ENCODE measurements at places on chromosomes 5 and 9.

DNA sequence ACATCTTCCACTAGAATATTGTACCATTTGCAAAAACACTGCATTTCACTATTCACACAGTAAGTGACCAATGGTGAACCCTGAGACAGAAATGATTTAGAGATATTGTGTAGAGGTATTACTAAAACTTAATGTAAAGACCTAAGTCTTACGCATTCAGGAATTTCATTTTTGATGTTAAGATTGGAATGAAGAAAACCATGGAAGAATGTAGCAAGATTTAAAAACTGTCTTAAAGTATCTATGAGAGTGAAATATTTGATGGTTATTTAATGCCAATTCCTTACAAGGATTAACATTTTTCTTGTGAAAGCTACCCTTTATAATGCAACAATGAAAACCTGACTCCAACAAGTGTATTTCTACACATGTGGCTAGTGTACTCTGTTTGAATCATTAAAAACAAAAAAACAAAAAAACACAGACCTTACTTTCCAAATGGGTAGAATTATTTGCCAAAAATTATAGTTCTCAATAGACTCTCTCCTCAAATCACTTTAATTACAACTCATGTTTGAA lies 172.0 kb downstream of the NNT start:
- DNase-seq = no peak

GRCh38 chr9:99712214-99712613 lies 109.5 kb upstream of the NR4A3 start:
- no peak for DNase-seq

- DNase-seq = no peak
Measured at GRCh38 chr9:77805810-77806209, 157.7 kb upstream of the GNA14 start.

DNA sequence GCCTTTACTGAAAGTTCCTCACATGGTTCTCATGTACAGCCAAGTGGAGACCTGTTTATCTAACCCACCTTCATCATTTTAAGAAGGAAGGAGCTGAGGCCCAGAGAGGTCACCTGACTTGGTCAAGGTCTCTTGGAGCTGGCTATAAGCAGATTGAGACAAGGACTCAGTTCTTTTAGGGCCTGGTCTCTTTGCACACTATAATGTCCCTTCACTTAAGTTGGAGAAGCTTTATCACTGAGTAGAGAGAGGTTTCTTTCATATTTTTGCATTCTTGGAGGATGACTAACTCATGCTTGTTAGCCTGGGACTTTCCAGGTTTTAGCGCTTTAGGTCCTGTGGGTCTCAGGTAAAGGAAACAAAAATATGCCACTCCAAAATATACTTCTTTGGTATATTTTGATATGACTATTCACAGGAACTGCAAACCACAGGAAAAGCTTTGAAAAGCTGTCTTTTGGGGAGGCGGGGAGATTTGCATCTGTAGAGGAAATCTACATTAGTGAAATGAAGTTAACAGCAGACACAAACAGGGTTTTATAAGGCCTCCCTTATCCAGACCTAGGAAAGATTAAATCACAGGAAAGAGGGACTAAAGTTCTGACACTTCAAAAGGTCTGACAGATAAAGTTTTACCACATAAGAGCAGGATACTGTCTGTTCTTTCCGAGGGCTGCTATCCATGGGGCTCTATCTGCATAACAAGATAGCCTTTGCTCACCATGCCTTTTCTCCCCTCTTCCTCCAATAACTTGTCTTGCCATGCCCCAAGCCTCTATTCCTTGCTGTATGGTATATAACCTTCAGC lies 95.8 kb upstream of the ANKRD55 start:
- no peak for DNase-seq

- DNase-seq = no peak
Measured at GRCh38 chr9:23746317-23746716, 79.7 kb downstream of the ELAVL2 start.

DNA sequence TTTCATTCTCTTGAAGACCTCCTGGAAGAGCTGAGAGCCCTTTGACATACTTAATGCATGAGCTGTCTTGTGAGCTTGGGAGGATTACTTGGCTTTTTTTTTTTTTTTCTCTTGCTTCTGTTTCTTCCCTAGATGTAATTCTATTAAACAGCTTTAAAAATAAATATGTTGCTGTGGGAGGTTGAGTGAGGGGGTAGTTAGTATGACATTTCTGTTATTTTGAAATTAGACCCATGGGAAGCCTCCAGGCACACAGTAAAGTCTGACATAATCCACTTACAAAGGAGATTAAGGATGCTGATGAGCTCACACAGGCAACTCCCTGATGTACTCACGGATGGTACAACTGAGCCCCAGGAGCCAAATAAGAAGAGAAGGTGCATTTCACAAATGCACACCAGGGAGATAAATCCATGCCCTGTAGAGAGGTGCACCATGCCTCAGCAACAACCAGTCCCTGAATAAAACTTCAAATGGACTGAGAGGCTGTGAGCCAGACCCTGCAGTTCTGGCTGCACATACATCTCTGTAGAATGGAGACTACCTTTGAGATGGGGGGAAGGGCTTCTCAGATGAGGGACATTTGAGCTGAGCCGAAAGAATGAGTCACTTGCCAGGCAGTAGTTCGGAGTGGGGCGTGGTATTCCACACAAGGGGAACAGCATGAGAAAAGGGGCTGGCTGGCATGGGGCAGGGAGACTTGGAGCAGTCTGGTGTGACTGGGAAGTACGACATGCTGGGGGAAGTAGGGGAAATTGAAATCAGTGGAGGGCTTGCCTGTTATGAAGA lies 68.7 kb downstream of the ACTL7B start:
- DNase-seq = no peak

DNA sequence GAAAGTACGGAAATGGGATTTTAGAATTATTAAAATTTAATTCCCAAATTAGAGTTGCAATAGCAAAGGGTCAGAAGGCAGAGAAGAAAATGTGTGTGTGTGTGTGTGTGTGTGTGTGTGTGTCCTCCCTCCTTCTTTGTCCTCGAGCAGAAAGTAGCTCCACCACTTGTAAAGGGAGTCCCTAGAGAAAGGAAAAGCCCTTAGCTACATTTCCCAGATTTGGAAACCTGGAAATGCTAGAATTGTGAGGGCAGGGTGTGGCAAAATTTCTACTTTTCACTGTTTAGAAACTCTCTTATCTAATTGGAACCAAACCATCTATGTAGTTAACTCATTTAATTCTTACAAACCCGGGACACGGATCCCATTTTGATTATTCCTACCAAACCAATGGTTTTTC lies 33.2 kb upstream of the LIFR start:
- no peak for DNase-seq

GRCh38 chr9:13083366-13083765 lies 196.1 kb downstream of the MPDZ start:
- DNase-seq = no peak

DNA sequence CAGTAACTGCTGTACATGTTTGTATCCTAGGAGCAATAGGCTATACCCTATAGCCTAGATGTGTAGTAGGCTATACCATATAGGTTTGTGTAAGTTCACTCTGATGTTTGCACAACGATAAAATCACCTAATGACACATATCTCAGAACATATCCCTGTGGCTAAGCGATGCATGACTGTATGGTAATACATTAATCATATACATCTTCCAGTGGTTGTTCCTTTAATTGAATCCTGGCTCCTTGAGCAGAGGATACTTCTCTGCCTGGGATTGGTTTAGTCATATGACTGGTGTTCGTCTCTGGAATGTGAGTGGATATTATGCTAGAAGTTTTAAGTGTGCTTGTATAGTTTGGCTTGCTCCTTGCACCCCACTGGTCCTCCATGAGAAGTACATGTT lies 425.8 kb downstream of the MAN2A1 start:
- DNase-seq = no peak

- DNase-seq = no peak
Measured at GRCh38 chr9:71680189-71680980, 87.9 kb downstream of the CEMIP2 start.

DNA sequence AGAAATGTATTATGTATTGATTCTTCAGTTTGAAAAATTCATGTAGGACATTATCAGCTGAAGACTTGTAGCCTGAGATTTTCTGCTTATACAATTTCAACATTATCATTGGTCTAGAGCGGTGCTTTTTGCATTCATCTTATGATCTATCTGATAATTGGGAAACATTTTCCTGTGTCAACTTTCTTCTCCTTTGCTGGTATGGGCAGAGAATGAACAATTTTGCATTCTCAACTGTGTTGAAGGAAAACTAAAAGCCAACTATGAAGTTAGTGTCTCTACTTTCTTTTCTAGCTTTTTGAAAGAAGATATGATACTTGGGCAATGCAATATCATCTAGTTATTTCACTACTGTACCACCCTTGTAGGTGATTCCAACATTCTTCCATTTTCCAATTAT lies 10.3 kb downstream of the ZFR start:
- no peak for DNase-seq

DNA sequence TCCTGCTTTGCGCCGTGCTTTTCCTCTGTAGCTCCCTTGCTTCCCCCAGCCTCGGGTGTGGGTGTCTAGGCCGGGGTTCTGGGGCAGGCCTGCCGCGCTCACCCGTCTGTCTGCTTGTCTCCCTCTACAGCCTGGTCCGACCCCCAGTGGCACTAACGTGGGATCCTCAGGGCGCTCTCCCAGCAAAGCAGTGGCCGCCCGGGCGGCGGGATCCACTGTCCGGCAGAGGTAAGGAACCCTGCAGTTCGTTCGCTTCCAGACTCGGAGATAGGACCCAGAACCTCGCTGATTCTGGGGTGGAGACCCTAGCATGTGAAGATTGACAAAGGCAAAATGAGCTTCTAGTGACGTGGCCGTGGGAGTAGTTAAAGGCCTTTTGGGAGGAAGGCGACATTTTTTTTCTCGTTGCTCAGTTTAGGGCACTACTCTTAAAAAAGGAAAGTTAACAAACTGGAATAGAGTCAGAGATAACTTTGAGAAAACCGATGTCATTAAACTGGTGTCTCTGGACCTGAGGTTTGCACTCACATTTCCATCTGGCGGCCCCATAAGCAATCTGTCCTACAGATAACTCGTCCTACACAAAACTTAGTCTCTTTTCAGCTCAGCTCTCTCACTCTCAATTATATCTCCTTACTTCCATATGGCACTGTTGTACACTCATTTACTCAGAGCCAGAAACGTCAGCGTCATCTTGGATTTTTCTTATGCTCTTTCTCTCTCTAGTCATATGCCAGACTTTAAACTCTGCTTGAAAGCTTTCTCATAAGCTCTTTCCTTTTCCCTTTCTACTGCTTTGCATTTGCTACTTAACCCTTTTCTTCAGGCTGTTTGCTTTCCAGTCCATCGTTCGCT lies 561 bp downstream of the SEC61B start:
- DNase-seq = no peak

- no peak for DNase-seq
Measured at GRCh38 chr5:153659039-153659736, 168.7 kb downstream of the GRIA1 start.

GRCh38 chr9:69168709-69169217 lies 5.3 kb upstream of the TJP2 start:
- no peak for DNase-seq

DNA sequence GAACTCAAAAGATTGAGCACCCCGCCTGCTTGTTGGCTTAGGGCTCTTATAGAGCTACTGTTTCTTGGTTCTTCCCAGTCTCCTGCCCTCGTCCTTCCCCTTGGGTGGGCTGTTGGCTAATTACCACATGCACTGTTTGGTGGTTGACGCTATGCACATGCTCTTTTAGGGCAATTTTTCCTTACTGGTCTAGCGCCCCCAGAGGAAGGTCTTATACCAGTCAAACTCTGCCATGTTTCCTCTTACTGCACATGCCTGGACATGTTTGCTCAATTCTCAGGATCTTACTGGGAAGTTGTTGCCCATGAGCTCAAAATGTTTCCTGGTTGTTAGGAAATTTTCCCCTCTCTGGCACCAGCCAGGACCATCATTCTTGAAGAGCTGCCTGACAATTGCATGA lies 101.9 kb downstream of the SLC28A3 start:
- no peak for DNase-seq

- no peak for DNase-seq
Measured at GRCh38 chr5:1478271-1479035, 33.2 kb upstream of the SLC6A3 start.

DNA sequence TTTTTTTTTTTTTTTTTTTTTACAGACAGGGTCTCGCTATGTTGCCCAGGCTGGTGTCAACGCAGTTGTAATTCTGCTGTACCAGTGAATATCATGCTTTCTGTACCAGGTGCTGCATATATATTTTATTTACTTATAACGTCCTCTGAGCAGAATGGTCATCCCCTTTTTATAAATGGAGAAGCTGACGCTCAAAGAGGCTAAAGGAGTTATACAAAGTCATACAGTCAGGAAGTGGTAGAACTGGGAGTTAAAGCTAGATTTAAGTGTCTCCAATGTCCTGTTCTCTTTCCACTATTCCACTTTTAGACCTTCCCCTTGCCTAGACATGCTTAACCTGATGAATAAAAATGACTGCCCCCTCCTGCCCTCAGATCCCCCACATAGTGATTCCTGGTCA lies 1.2 kb upstream of the SIL1 start:
- DNase-seq = no peak

- DNase-seq = no peak
Measured at GRCh38 chr9:5949103-5949699, 58.5 kb downstream of the MLANA start.

- DNase-seq = no peak
Measured at GRCh38 chr5:143188692-143189091, 214.8 kb downstream of the NR3C1 start.

DNA sequence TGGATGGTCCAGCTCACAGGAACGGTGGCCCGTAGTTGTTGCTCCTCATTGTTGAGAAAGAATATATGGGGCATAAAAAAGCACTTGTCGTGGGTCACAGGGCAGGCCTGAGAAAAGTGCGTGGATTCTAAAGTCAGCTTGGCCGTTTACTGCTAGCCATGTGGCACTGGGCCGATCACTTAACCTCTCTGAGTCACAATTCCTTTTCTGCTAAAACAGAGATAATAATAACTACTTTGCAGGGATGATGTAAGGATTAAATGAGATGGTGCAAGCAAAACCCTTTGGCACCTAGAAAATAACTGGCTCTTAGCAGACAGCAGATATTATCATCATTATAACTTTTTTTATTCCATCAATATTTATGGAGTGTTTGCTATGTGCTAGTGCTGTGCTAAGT lies 579.7 kb downstream of the CCDC171 start:
- no peak for DNase-seq

DNA sequence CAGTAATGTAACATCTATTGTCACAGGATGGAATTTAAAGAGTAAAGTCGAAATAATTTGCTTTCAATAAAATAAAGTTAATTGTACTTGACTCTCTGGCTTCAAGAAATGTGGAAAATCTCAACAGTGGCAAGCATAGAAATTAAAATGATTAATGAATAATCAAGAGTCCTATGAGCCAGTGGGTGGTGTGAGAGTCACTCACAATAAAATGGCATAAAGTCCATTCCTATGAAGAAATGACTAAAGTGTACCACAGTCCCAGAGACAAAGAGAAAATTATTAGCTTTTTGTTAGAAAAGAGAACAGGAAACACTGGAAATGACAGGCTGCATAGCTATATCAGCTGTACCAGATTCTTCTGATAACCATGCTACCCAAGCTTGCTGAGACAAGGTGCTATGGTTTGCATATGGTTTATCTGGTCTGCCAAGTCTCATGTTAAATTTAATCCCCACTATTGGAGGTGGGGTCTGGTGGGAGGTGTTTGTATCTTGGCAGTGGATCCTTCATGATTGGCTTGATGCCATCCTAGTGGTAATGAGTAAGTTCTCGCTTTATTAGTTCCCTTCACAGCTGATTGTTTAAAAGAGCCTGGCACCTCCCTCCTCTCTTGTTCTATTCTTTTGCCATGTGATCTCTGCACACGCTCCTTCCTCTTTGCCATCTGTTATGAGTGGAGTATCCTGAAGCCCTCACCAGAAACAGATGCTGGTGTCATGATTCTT lies 647.7 kb upstream of the ITGA1 start:
- DNase-seq = no peak
